Stimulated activated CD4-positive, alpha-beta T cell treated with anti-CD3 and anti-CD28 coated beads, Interleukin-15, amount 100 ng/mL, for 24 hours (primary cell): ENCODE measurements at places on chromosomes 5 and 9.

DNA sequence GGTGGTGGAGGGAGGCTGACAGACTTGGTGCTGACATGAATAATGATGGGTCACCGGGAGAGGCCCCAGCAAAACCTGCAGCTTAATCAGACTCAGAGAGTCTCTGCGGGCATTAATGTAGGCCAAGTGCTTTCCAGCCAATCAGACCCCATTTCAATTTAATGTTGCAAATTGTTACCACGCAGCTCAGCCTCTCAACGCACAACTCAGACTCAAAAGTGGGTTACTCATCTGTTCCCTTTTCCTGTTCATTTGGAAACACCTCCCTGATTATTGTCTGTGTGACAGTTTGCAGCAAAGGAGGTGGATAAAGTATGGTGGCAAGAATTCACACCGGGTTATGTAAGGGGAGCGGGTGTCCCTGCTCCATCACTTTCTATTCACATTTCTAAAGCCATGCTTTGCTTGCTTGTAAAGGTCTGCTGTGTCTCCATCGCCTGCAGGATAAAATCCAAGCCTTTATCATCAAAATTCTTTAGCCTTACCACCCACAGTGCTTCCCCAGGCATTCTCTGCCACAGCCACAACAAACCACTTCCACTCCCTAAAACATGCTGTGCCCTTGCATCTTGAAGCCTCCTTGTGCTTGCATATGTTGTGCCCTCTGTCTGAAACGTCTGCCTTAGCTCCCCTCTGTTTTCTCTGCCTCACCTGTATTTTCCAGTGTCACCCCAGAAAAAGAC is 156.5 kb downstream of the ASTN2 start:
- no peak for DNase-seq

GRCh38 chr9:20853866-20854265 is 169.8 kb downstream of the FOCAD start:
- no peak for DNase-seq

- no peak for DNase-seq
Observed at GRCh38 chr5:56168066-56168478, 65.1 kb downstream of the ANKRD55 start.

DNA sequence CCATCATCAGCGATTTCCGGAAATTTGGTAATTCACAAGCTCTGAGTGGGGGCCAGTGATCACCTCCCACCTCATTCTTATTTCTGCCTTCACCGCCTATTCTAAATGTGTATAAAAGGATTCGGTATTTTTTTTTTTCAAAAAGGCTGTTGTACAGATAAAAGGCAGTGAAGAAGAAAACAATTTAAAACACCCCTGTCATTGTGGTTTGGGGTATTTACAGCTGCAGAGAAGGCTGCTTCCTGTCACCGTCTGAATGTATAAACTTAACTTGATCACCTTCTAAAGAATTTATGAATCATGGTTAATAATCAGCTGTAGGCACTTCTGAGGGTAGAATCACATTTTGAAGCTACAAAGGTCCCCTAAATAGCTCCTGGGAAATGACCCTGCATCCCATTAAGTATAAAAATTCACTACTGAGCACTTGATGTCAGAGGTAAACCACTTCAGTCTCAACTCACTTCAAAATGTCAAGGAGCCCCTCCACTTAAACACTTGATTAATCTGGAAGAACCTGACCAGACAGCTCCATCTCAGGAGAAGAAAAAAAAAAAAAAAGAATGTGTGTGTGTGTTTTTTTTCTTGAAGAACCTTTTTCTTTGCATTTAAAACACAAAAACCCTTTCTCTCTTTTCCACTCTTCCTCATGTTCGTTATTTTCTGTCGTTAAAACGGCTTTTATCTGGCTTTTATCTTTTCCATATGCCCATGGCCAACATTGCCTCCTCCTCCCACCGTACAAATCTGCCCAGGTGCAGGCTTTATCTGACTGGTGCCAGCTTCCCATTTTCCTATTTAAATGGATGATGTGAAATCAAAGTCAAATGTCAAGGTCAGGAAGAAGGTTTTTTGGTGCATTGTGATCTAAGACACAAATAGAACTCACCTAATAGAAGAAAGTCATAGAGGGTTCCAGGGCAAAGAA is 291.2 kb downstream of the IRX1 start:
- no peak for DNase-seq

GRCh38 chr5:81140943-81141342 is 92.2 kb upstream of the CKMT2 start:
- DNase-seq = no peak

DNA sequence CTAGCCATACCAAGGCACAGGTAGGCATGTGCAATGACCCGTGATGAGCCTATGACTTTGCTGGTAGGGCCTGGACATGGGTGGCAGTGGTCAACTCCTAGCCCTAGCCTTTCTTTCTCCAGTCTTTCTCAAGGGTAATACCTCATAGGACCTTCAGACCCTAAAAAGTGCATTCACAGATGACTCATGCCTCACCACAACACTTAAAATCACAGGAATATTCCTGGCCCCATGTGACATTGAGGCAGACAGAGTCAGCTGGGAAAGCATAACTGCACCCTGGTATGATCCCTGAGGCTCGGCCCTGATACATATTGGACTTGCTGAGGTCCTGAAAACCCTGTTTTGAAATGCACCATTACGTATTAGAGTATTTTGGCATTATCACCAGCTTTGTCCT is 449.5 kb downstream of the HINT1 start:
- no peak for DNase-seq

DNA sequence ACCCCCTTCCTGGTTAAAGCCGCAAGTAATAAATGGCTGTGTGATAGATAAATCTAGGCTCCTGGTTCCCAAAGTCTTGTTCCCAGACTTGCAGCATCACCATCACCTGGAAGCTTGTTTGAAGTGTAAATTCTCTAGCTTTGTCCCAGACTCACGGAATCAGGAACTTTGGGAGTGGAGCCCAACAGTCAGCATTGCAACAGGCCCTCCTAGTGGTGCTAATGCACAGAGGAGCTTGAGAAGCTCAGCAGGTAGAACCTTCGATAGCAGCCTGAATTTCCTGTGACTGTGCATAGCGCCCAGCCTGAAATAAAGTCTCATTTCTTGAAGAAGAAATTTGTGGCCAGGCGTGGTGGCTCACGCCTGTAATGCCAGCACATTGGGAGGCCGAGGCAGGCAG is 30.3 kb upstream of the MELK start:
- DNase-seq = no peak

- DNase-seq = no peak
Observed at GRCh38 chr9:117414220-117414905, 494 bp downstream of the ASTN2 start.

DNA sequence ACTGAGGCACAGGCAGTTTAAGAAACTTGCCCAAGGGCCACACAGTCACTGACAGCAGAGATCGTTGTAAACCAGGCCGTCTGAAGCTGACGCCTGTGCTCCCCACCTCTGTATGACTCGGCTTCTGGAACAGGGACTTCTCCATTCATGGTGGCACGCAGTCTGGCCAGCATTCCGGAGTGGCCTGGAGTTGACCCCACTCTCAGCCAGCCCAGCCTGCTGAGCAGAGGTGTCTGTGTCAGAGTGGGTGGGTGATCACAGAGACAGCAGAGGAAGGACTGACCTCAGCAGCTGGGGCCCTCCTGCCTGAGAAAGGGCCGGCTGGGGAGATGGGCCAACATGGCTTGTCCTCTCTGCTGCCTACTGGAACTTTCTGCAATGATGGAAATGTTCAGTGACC is 12.6 kb downstream of the LRSAM1 start:
- no peak for DNase-seq

DNA sequence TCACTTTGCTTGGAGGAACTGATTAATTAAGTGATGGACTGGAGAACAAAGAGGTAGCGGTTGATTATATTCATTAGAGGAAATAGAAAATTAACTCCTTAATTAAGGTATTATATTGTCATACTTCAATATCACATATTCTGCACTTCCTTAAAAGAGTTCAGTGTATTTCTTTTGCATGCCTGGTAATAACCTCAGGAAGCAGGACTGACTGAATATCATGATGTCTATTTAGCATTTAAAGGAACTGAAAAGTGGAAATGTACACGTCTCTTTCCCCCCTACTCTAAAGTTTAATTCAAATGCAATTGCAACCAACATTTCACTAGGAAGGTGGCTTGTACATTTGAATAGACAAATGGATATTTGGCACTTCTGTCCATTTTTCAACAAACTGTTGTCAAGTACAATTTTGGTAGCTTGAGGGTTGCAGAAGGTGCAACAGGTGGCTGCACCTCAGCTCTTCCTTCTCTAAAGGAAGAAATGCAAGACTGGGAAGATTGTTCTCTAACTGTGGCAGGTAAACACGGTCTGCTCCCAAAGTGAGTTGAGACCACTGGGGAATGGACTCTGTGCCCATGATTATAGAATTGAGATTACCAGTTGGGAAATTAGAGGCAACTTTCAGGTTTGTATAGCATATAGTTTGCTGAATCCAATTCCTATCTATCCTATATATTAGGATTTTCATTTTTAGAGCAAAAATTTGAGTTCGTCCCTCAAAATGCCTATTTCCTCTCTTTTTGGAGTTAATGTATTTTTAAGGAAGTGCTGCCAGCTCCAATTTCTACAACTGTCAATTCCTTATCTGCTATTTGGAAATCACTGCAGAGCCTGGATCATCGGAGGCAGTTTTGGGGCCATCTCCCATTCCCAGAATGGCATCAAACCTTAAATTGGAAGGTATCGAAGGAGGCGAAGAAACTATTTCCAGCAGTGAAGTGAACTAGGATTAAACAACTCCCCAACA is 98.9 kb upstream of the TAF11L2 start:
- DNase-seq = no peak

- DNase-seq = no peak
Observed at GRCh38 chr9:123942542-123942941, 12.6 kb upstream of the DENND1A start.

- DNase-seq = no peak
Observed at GRCh38 chr5:68562308-68562707, 346.8 kb downstream of the PIK3R1 start.

- no peak for DNase-seq
Observed at GRCh38 chr9:107815782-107816560, 326.4 kb upstream of the KLF4 start.

GRCh38 chr5:37310360-37310759 is 60.5 kb downstream of the NUP155 start:
- DNase-seq = no peak

GRCh38 chr5:42689391-42689790 is 67.2 kb upstream of the CCDC152 start:
- no peak for DNase-seq

GRCh38 chr5:130227699-130228098 is 323.4 kb downstream of the CHSY3 start:
- DNase-seq = no peak

DNA sequence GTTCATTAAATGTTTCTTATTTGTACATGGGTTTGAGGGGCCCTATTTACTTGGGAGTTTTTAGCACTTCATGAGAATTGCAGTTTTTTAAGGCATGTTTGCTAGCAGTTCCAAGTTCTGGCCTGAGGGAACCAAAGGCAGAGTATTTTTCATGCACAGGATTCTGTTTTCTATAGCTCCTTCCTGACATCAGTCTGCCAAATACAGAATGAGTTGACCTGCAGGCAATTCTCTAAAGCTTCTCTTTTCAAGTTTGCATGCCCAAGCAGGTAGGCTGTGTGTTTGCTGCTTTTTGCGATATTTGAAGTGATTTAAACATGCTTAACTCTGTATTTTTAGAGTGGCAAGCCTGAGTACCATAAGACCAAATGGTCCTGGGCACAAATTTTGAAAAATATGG is 75.8 kb downstream of the AOPEP start:
- DNase-seq = no peak

- DNase-seq = no peak
Observed at GRCh38 chr9:134313470-134313869, 12.8 kb upstream of the RXRA start.

GRCh38 chr9:36946653-36947052 is 87.4 kb downstream of the PAX5 start:
- DNase-seq = no peak

DNA sequence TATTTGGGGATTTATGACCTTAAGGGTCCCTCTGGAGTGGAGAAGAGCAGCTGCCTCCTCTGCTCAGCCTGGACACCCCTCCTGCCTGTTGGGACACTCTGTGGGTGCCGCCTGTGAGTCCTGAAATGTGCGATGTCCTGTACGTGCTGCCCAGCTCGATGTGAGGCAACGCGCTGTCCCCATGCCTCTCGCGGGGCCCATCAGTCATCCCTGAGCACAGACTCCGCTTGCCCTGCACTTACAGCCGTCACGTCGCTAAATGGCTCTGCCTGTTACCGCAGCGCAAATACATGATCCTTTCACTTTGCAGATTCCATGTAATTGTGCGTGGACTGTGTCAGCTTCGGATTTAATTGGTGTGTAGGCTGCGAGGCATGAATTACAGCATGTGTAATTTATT is 27.1 kb downstream of the IRX4 start:
- DNase-seq = no peak

- no peak for DNase-seq
Observed at GRCh38 chr9:30519756-30520155, 1864.7 kb upstream of the ACO1 start.

GRCh38 chr9:13331320-13331719 is 51.8 kb upstream of the MPDZ start:
- no peak for DNase-seq

GRCh38 chr5:75040973-75041372 is 11.4 kb downstream of the GCNT4 start:
- no peak for DNase-seq

DNA sequence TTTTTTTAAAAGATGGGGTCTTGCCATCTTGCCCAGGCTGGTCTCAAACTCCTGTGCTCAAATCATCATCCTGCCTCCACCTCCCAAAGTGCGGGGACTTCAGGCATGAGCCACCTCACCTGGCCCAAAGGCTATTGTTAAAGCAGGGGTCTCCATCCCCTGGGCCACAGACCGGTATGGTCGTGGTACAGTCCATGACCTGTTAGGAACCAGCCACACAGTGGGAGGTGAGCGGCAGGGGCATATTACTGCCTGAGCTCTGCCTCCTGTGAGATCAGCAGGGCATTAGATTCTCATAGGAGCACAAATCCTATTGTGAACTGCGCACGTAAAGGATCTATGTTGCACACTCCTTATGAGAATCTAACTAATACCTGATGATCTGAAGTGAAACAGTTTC is 7.3 kb upstream of the NOL6 start:
- no peak for DNase-seq

DNA sequence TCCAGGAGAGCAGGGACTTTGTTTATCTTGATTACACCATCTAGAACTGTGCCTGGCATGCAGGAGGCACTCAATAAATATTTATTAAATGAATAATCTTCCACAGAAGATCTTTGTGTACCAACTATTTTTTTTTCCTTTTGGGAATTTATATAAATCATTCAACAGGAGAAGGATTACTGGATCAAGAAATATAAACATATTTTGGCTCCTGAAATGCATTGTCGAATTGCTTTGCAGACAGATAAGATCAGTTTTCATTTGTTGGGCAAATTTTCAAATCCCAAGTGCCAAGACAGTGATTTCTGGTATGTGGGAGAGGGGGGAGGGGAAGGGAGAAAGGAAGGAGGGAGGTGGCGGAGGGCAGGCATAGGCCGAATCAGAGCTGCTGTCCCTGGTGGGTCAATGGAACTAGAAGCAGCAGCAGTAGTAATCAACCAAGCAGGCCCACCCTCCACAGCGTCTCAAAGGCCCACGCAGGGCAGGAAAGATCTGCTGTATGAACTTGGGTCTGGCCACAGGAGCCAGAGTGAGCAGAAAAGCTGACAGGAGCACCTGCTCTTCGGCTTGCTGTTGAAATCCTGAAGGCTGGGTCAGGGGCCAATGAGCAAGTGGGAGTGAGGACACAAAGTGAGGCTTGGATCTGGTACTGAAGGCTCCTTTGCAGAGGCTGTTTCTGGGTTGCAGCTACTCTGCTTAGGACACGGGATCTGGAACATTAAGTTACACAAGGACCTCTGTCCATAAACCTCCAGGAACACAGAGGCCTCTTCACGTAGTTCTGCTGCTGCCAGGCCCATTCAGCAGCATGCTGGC is 15.8 kb upstream of the TRAF1 start:
- DNase-seq = no peak
